Naive thymus-derived CD8-positive, alpha-beta T cell (primary cell): ENCODE measurements at places on chromosomes 7 and 10.

GRCh38 chr7:93097388-93097787 lies 20.4 kb downstream of the SAMD9 start:
- no peak for DNase-seq

DNA sequence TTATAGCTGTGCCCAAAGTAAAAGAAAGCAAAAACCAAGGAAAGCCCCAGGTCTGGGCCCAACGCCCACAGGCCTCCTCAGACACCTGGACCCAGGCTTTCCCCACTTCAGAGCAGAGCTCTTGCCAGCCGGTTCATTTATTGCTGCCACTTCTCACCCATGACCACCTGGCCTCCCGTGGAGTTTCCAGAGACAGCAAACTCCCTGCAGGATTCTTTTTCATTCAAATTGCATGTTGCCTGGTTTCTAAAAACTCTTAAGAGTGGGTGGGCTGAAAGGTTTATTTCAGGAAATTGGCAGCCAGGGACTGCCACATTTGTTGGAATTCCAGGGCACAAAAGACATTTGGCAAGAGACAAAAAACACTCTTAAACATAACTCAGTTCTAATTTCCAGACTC lies 4.7 kb downstream of the VOPP1 start:
- DNase-seq, result no peak

GRCh38 chr10:19889256-19889655 lies 73.0 kb downstream of the PLXDC2 start:
- DNase-seq, result no peak

GRCh38 chr10:90920986-90921666 lies at the start of gene ANKRD1:
Gene ANKRD1 (minus strand): TSS chr10:90921087. CDS start chr10:90921027, 60 bp downstream.
- no peak for DNase-seq

GRCh38 chr10:7853226-7853842 lies 35.0 kb downstream of the TAF3 start:
- DNase-seq, result no peak

DNA sequence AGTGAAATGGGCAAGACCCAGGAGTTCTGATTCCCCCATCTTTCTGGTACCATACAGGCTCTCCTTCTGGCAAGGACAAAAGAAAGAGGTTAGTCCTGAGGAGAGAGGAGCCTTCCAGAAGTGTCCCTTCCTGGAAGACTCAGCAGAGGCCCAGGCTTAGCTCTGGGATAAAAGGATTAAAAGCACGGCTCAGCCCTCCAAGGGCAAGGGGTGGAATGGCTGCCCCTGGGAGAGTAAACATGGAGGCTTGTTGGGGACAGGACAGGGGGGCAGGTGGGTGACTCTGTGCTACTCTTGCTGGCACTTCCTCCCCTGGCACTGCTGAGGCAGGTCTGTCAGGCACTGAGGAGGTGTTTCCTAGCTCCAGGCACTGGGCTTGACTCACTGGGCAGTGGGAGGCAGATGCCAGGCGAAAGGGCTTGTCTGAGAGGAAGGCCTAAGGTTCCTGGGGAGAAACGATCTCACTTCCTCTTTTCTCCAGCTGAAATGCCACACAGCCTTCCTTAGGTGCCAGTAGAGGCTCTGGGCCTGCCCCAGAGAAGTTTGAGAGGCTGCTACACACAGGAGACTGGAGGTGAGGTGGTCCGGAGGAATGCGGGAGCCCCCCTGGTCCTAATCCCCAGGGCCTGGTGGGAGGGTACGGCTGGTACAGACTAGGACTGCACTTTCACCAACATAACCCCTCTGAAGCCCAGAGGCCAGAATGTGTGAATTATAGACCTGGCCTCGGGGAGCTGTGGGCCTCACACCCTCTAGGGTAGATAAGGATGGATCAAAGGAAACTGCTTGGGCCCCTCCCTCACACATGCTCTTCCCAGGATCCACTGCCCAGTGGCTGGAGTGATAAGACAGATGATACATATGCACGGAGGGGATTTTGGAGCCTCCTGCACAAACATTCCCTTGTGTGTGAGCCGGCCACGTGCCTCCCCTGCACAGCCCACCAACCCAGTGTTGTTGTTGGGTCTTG lies 63.2 kb upstream of the PODXL start:
- DNase-seq, result no peak

- DNase-seq, result no peak
Observed at GRCh38 chr7:70614237-70615045, 517.5 kb upstream of the GALNT17 start.

GRCh38 chr10:99754670-99755069 lies 22.6 kb downstream of the CUTC start:
- no peak for DNase-seq

- DNase-seq, result no peak
Observed at GRCh38 chr7:41992881-41993867, 243.8 kb downstream of the GLI3 start.

DNA sequence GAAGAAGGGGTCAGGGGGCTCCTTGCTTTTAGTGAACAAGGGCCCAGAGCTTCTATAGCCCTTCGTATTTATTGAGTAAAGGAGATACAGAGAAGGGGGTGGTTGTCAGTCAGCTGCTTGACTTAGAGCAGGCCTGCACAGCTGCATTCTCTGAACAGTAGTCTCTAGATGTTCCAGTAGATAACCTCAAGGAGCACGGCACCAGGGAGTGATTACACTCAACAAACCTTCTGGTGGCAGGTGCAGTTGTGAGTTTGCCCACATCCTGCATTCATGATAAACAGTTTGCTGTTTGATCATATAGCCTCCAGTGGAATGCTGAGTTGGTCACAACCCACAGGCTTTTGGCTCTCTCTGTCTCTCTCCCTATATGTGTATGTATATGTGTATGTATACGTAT lies 70.0 kb upstream of the GJD4 start:
- no peak for DNase-seq

DNA sequence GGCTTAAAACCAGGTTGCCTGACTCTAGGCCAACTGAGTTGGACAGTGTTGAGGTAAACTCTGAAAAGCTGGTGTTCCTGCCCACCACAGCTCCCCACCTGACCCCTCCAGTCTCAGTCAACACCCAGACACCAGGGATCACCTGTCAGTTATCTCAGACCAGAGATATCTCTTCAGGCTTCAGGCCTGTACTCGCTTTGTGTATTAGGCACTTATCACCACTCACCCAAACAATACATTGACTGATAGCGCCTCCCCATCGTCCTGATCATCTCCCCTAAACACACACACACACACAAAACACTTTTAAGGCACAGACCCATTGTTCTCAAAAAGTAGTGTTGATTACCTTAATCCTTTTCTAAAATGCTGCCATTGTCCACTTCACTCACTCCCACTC lies 111.5 kb downstream of the PLCE1 start:
- DNase-seq, result no peak

- DNase-seq, result no peak
Observed at GRCh38 chr7:17946591-17946990, 6.3 kb upstream of the SNX13 start.

DNA sequence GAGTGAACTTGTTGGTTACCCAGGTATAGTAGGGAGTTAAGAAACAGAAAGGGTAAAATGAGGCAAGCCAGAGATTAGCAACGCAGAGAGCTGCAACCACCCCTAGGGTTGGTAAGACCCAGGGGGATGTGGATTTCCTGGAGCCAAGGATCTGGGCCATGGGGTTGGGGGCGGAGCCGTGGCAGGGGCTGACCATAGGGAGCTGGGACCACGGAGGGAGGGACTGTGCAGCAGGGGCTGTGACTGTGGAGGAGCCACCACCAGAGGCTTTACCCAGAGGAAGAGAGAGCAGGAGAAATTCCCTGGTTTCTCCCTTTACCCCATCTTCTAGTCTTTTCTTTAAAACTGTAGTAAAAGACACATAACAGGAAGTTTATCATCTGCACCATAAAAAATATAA lies 58.6 kb upstream of the BAIAP2L1 start:
- DNase-seq, result no peak

GRCh38 chr7:128841921-128842673 lies 11.9 kb downstream of the FLNC start:
- DNase-seq, result peak; percentile 55

DNA sequence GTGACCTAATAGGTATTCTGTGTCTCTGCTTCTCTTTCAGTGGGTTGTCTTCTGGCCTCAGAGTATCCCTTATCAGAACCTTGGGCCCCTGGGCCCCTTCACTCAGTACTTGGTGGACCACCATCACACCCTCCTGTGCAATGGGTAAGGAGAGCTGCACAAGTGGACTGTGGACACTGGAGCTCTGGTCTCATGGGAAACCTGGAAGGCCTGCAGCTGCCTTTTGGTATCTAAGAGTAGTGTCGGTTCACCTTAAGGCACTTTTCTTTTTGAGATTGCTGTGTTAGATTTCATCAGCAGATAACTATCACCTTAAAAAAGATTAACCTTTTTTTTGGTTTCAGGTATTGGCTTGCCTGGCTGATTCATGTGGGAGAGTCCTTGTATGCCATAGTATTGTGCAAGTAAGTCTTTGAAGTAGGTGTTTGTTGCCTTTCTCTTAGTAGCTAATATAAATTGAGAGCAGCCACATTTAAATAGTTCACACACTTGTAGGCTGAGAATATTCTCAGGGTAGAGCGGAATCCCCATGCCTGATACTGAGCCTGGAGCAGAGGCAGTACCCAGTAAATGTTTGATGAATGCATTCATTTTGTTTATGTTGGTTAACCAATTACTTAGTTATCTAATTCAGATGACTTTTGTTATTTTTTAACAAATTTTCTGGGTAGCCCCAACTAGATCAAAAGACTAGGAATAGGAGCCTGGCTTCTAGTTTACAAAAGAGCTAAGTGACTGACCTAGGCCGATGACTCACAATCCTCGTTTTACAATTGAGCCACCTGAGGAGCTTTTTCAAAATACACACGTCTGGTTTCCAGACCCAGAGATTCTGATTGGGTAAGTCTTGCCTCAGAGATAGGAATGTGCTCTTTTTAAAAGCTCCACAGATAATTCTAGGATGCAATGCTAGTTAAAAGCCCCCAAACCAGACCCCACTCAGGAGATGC lies 3.6 kb downstream of the TMEM254 start:
- DNase-seq, result no peak

DNA sequence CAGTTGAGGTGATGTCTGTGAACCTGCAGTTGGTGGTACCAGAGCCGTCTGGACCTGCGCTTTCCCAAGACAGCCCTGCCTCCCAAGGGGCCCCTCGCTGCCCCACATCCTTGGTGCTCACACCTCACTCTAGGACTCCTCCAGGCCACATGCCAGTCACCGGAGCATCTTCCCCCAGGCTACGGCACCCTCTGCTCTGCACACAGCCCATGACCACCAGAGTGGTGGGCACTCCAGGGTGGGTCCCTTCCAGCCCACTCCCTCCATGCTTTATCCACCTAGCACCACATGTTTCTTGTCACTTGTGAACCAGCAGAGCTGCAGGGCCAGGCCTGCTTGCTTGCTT lies 183.7 kb upstream of the SH2B2 start:
- no peak for DNase-seq

DNA sequence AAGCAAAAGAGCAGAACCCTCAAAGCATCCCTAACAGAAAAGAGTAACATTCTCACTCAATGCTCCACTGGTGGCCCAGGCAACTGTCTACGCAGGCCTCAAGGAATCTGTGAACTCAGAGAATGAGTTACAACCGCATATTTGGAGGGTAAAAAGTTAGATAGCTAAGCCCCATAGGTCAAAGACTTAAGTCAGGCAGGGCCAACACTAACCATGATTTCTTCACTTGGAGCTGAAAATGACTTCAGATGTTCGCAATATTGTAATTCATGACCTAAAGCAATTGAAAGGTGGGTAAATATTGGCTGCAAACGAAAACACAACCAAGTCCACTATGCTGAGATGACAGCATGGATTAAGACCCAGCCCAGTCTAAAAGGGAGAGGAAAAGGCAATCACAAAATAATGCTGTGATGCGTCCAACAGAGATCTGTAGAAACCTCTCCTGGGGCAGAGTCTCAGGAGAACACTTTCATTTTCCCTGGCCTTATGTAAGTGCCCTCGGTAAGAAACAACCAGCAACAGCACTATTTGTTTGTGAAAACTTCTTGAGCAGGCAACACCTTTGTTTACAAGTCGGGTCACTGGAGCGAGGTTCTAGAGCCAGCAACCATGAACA lies 176.5 kb downstream of the TNS3 start:
- DNase-seq, result no peak

- DNase-seq, result no peak
Observed at GRCh38 chr7:70942791-70943190, 189.2 kb upstream of the GALNT17 start.

- no peak for DNase-seq
Observed at GRCh38 chr7:145860809-145861208, 255.8 kb upstream of the CNTNAP2 start.

DNA sequence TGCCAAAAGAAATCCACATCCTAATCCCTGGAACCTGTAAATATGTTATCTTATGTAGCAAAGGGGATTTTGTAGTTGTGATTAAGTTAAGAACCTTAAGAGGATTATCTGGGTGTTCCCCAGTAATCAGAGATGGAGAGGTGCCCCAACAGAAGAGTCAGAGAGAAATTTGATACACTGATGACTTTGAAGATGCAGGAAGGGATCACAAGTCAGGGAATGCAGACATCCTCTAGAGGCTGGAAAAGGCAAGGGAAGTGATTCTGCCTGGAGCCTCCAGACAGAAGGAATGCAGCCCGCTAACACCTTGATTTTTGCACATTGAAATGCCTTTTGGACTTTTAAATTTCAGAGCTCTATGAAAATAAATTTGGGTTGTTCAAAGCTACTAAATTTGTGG lies 531.7 kb downstream of the DNAJB9 start:
- DNase-seq, result no peak

DNA sequence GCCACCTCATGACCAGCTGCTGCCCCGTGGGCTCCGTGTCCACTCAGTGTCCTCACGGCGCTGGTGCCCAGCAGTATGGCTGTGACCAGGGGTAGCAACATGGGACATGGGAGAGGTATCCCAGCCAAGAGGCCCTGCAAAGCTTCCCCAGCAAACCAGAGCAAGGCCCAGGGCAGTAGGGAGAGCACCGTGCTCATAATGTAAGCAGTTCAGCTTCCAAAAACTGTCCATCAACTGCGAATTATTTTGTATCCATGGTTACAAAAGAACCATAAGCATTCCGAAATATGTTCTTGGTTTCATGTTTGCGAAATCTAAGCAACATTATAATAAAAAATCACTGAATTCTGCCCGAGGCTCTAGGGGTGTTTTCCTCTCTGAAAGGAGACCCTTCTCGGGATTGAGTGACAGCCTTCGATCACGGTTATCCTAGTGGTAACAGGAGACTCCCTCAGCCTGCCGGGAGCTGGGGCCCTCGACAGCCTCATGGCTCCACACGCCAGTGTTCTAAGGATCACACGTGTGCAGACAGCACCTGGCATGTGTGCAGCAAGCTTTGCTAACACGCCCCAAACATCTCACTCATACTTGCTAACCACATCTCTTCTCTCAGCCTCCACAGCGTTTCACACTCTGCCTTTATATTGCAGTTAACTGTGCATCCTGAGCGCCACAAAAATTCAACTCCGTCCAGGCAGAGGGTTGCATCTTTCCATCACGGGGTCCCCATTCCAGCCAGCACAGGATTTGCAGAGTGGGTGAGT lies 117.6 kb downstream of the DIP2C start:
- DNase-seq, result no peak

GRCh38 chr10:84230359-84230758 lies 5.0 kb upstream of the LRIT2 start:
- DNase-seq, result no peak

GRCh38 chr7:24419077-24419476 lies 135.1 kb downstream of the NPY start:
- DNase-seq, result no peak

- no peak for DNase-seq
Observed at GRCh38 chr10:29719281-29719675, 84.5 kb upstream of the SVIL start.
